GOT3 (cell line): ENCODE measurements at places on chromosomes 7 and 10.

DNA sequence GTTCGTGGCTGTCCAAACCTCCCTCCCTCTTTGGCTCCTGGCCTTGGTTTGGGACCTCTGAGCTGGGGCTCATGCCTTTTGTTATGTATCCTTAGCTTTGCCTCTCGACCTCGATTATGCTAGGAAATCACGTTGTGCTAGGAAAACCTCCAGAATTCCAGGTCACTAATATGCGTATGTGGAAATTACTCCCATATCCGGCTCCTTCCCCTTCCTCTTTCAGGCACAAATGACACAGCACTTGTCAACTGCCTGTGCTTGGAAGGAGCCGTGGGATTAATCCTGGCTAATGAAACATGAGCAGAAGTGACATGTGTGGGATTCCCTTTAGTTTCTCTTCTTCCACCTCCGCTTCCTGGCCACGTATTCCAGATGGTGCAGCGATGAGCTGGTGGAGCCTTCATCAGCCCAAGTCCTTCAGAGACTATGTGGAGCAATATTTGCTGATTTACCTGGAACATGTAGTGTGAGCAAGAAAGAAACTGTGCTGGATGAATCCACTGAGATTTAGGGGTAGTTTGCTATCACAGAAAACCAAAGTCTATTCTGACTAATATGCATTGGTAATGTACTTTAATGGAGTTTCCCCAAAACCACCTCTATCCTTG, 149.2 kb downstream of the REEP3 start:
- DNase-seq = no peak

DNA sequence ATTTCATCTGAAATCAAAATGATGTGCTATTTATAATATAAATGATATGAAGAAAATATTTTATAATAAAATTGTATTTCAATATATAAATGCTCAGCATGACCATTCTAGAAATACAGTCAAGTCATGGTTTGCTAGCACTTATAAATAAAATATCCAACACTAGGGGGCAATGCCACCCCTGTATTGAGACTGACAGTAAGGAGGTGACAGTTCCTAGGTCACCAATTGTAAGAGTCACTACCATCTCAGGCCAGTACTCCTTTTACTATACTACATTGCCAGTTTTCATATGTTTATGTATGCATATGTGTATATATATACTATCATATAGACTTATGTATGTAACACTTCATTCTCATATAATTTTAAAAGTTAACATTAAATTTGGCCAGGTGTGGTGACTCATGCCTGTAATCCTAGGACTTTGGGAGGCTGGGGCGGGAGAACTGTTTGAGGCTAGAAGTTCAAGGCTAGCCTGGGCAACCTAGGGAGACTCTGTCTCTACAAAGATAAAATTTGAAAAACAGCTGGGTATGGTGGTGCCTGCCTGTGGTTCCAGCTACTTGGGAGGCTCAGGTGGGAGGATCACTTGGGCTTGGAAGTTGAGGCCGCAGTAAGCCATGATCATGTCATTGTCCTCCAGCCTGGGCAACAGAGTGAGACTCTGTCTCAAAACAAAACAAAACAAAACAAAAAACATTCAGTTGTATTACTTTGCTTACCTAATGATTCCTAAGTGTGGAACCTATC, 2.4 kb upstream of the CNOT4 start:
- no peak for DNase-seq

- no peak for DNase-seq
These were observed 61.9 kb downstream of the CCDC6 start for GRCh38 chr10:59844436-59844835.

GRCh38 chr10:121078672-121079102, 227.5 kb downstream of the WDR11 start:
- no peak for DNase-seq

GRCh38 chr10:69685802-69686585, 55.9 kb downstream of the FAM241B start:
- no peak for DNase-seq

GRCh38 chr7:133135451-133135850, 53.6 kb upstream of the CHCHD3 start:
- no peak for DNase-seq

GRCh38 chr10:11036424-11037011, 18.8 kb downstream of the CELF2 start:
- DNase-seq = no peak

DNA sequence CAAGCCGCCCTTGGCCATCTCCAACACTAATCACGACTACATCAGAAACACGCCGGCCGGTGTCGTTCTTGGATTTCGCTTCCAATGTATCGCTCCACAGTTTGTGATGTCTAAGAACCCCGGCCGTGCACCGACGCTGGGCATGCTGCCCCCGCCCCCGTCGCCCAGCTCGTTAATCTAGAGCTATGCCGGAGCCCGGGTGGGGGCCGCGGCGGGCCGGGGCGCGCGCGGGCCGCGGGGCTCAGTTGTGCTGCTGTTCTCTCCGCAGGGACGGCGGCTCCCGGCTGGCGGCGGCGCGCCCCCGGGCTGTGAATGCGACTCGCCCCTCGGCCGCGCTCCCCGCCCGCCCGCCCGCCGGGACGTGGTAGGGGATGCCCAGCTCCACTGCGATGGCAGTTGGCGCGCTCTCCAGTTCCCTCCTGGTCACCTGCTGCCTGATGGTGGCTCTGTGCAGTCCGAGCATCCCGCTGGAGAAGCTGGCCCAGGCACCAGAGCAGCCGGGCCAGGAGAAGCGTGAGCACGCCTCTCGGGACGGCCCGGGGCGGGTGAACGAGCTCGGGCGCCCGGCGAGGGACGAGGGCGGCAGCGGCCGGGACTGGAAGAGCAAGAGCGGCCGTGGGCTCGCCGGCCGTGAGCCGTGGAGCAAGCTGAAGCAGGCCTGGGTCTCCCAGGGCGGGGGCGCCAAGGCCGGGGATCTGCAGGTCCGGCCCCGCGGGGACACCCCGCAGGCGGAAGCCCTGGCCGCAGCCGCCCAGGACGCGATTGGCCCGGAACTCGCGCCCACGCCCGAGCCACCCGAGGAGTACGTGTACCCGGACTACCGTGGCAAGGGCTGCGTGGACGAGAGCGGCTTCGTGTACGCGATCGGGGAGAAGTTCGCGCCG, 1.9 kb downstream of the VWC2 start:
- no peak for DNase-seq

DNA sequence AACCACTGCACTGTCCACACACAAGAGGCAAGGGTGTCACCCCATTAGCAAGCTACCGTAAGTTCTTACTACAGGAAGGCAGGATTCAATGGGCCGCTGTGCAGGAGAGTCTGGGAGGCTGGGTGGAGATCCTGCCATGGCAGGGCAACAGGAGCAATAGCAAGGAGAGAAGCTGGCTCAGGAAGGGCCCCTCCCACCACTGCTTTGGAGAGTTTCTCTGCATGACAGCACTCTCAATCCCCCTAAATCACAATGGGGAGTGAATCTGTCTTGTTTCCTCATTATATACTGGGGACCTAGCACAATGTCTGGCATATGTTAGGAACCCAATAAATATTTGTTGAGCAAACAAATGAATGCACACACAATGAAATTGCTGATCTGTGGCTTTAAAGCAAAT, 83.2 kb upstream of the SFMBT2 start:
- DNase-seq = no peak

- DNase-seq = no peak
These were observed 136.4 kb upstream of the TAC1 start for GRCh38 chr7:97595439-97595838.

DNA sequence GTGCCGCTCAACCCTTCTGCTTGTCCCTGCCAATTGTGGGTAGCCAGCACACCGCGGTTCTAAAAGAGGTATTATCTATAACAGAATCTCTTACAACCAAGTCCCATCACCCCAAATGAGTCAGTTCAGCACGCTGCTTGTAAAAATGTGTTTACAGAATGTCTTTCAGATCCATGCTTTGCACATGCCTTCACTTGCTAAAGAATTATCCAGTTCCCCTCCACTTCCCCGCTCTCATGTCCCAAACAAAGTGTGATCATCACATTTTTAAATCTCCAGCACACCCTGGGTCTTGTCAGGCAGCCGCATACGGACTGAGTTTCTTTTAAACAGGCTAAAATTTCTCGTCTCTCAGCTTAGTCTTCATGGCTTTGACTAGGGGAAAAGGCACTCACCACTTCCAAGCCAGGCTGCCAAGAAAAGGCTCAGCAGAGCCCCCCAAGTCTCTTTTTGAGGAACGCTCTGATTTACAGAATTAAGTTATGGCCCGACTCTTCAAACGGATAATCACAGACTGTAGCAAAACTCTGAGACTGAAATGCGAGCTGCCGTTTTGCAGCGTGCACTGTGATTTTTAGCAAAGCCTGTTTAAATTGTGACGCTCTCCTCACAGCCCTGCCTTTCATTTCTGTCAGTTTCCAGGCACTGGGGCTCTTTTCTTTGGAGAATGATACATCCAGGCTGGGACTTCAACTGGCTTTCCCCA, 29.8 kb upstream of the FGFR2 start:
- DNase-seq = no peak

DNA sequence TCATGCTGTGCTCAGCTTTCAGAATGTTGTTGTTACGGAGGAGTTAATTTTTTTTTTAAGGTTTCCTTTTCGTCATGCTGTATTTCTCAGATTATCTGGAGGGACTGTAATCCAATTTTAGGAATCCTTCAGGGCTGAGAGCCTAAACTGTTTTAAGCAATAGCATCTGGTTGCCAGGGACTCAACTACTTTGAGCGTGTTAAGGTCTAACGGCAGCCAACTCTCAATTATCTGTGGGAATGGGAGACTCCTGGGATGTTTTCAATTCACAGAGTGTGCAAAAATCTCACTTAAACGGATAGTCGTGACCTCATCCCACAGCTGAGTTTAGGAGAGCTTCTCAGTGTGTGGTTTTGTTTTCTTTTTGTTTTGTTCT, 291.7 kb downstream of the AUTS2 start:
- no peak for DNase-seq

- DNase-seq = no peak
These were observed 21.5 kb upstream of the MYL10 start for GRCh38 chr7:101650579-101651081.

GRCh38 chr10:124197371-124198124, 104.2 kb upstream of the CHST15 start:
- DNase-seq = no peak

DNA sequence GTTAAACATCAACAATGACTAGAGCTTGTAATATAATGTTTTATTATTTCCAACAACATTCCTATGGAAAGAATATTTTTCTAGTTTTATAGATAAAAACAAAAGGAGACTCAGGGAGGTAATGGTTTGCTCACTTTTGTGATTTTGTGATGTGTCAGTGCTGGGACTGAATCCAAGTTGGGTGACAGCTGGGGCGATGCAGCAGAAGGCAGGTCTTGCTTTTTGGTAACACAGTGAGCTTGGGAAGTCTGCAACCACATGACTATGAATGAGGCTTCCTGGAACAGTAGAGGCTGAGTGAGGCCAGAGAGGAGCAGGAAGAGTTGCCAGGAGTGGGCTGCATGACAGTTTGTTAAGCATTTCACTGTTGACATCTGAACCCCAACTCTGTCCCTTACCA, 4.9 kb upstream of the YKT6 start:
- no peak for DNase-seq

GRCh38 chr10:103980288-103980906, 13.5 kb downstream of the SLK start:
- no peak for DNase-seq

GRCh38 chr10:89887830-89888229, 186.4 kb downstream of the KIF20B start:
- no peak for DNase-seq

GRCh38 chr10:128405450-128405849, 279.2 kb upstream of the MKI67 start:
- no peak for DNase-seq

- no peak for DNase-seq
These were observed 185.5 kb upstream of the KLF14 start for GRCh38 chr7:130919316-130920103.

GRCh38 chr7:28921822-28922221, 36.3 kb downstream of the TRIL start:
- DNase-seq = no peak

- DNase-seq = no peak
These were observed 113.0 kb downstream of the PDE1C start for GRCh38 chr7:31957090-31957720.

DNA sequence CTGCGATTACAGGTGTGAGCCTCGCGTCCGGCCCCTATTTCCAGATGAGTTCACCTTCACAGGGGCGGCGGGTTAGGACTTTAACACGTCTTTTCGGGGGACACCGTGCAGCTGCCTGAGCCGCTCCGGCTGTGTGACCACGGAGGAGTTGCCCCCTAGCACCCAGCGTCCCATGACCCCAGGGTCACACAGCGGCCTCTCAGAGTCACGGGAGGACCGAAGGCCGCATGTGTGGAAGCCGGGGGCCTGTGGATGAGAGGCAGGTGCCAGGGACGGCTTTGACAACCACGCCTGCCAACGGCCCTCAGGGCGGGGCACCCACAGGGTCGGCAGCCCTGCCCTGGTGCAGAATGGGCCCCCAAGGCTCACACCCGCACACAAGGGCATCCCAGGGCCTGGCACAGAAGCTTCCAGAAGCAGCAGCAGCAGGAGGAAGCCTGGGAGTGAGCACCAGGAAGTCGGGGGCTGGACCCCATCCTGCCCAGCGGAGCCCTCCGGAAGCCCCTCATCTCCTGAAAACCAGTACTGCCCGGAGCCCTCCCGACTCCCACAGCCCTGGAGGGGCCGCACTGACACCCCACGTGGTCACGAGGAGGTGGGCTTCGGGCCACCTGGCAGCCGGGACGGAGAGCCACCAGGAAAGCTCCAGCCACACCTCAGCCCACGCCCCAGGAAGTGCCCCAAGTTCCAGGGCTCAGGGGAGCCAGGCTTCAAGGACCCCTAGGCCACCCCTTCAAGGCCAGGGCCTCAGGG, 32.7 kb downstream of the ADAP1 start:
- DNase-seq = no peak

DNA sequence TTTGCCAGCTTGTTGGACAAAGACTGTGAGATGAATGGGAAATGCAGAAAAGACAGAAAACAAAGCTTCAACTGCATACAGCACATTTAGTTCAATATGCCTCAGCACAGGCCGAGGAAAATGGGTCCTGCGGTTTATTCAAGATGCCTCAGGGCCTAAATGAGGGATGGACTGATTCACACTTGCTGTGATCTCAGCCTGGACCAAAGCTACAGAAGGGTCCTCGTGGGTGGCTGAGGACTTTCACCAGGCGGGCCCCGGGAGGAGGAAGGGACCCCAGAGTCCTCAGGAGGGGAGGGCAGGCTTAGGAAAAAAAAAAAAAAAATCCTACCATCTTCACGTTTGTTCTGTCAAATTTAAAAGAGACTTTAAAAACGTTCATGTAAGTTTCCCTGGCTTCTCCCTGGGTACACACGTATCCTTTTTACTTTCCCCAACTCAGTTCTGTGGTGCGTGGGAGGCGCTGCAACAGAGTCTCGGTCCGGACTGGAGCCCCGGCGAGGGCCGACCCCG, 624 bp upstream of the ZNF783 start:
- DNase-seq = no peak
